ENCODE measurements at places on chromosomes 12 and 14.

DNA sequence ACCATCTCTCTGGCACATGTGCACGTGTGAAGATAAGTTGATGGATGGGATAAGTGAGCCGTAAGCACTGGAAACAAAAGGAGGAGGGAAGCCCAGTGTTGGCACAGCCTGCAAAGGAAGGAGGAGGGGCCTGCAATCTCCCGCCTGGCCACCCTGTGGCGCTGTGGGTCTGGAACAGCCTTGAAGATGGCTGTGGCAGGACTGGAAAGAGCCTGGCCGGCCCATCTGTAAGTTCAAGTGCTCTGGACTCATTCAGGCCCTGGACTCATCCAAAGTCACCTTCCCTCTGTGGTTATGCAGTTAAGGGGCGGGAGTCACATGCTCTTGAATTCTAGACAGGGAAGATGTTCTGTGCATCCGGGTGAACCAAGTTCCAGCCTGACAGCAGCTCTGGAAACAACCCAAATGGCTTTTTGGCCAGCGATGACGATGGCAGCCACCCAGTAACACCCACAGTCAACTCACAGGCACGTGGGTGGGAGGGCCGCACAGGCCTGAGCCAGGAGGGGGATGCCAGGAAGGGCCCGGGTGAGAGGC lies 50.4 kb downstream of the CHGA start:
- no peak for DNase-seq

GRCh38 chr14:94545131-94545841 lies 16.0 kb upstream of the SERPINA4 start:
- no peak for DNase-seq

- no peak for DNase-seq
These were observed 67.7 kb upstream of the ARHGAP5 start for GRCh38 chr14:32009221-32009975.

GRCh38 chr12:91594715-91595114 lies 412.1 kb upstream of the DCN start:
- no peak for DNase-seq

- DNase-seq, result no peak
These were observed 113.4 kb downstream of the LGMN start for GRCh38 chr14:92635031-92635430.

DNA sequence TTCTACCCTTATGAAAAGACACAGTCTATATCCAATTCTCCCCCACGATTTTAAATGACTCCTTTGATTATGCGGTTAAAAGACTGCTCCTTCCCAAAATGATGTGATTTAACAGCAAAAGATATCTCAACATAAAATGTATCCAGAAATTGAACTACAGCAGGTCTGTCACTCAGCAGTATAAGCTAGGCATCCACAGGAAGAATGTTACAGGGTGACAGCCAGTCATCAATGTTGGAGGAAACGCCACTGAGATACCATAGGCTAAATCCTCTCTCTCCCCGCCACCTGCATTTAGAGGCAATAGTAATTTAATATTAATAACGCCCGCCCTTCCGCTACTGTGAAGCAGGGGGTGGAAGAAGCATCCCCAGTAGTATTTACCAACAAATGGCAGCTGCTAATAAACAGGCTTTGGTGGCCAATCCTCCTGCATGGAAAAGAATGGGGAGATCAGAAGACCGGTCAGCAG lies 613 bp downstream of the RECQL start:
- no peak for DNase-seq

GRCh38 chr12:79956896-79957295 lies 22.0 kb upstream of the PPP1R12A start:
- DNase-seq, result no peak

- no peak for DNase-seq
These were observed 125.1 kb upstream of the GARIN6 start for GRCh38 chr12:99522456-99522855.

DNA sequence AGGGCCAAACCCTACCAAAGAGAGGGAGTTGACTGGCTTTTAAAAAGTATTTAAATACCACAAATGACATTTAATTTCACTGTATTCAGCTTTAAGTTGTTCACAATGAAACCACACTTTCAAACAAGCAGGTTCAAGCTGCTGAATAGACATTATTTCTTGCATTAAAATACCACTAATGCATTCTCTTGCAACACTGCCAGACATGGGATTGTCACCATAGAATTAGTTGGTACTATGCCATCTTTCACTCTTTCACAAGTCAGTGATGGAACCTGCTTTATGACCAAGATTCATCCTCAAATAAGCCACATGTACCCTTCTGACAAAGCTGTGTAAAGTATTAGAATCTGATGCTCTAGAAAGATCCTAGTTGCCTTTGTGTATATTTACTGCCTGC lies 239.4 kb downstream of the PAWR start:
- DNase-seq, result no peak

- DNase-seq, result no peak
These were observed 86.0 kb downstream of the AEBP2 start for GRCh38 chr12:19525274-19525673.

DNA sequence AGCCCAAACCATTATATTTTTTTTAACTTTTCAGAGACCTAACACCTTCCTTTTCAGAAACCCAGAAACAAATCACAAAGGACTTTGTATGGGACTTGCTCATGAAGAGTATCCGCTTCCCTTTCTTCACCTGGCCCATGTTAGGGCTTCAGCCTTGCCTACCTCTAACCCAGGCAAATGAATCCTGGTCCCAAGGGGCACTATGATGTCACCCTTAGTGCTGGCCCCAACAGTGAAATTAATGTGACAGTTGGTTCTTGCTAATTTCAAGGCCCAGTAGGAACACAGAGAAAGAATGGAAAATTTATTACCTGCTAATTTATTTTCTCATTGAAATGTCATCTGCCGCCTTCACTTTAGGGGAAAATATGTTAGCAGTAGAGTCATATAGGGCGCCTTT lies 179.8 kb upstream of the NRXN3 start:
- DNase-seq, result no peak

GRCh38 chr12:113788020-113788856 lies 177.9 kb downstream of the RBM19 start:
- no peak for DNase-seq

- no peak for DNase-seq
These were observed 122.7 kb upstream of the LMNTD1 start for GRCh38 chr12:25675808-25676207.

- no peak for DNase-seq
These were observed 31.9 kb downstream of the RDH12 start for GRCh38 chr14:67733616-67734015.

GRCh38 chr14:30768791-30769190 lies 105.6 kb upstream of the COCH start:
- DNase-seq, result no peak

GRCh38 chr12:3732901-3733300 lies 20.0 kb downstream of the CRACR2A start:
- no peak for DNase-seq

DNA sequence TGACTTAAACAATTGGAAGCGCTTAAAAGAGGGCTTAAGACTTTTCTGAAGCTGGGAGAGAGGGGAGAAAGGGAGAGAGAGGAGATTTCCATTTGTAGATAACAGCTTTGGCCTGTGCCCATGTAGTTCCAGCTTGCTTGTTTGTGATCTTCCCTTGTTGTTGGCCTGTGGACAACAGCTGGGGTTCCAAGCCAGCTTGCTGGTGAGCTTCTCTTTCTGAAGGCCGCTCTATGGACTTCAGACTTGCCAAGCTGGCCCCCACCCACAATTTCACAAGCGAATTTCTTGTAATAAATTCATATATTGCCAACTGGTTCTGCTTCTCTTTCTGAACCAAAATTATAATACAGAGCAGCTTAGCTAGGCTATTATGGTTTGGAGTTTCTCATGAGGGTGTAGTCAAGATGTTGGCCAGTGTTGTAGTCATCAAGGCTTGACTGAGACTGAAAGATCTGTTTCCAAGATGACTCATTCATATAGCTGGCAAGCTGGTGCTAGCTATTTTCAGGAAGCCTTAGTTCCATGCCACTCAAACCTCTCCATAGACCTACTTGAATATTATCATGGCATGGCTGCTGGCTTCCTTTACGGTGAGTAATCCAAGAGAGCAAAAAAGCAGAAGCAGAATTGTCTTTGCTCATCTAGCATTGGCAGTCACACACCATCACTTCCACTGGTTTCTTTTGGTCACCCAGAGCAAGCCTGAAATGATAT lies 89.4 kb downstream of the ATP23 start:
- DNase-seq, result no peak

DNA sequence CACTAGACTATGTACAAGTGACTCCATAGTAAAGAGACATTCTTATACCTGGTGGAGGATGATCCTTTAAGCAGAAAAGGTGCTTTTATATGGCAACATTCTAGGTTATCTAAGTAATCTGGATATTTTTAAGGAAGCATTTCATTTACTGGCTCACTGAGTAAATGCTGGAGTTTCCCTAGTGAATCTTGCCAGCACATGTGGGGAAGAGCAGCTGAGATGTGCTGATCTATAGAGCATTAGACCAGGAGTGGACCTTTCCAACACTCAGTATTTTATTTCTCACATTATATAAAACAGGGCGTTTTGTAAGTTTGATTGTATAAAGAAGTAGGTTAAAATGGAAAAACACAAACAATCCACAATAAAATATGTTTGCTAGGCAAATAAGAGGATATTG lies 478.5 kb downstream of the ATP23 start:
- no peak for DNase-seq

- DNase-seq, result no peak
These were observed 117.1 kb upstream of the FRMD6 start for GRCh38 chr14:51534610-51535011.

DNA sequence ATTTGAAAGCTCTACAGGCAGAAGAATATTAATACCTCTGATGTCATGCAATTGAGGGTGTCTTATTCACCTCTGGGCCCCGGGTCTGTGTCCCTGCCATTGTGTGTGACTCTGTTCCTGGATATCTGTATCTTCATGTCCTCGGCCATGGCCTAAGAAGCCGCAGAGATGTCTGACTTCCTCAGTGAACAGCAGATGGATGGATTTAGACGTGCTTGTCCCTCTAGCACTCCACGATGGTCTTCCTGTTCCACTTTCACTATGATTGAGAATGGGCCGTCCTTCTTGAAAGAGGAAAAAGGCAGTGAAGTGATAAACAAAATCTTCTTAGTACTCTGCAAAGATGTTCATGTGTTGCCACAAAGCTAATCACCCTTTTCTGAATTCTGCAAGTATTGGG lies 217.4 kb downstream of the SLC41A2 start:
- DNase-seq, result no peak

DNA sequence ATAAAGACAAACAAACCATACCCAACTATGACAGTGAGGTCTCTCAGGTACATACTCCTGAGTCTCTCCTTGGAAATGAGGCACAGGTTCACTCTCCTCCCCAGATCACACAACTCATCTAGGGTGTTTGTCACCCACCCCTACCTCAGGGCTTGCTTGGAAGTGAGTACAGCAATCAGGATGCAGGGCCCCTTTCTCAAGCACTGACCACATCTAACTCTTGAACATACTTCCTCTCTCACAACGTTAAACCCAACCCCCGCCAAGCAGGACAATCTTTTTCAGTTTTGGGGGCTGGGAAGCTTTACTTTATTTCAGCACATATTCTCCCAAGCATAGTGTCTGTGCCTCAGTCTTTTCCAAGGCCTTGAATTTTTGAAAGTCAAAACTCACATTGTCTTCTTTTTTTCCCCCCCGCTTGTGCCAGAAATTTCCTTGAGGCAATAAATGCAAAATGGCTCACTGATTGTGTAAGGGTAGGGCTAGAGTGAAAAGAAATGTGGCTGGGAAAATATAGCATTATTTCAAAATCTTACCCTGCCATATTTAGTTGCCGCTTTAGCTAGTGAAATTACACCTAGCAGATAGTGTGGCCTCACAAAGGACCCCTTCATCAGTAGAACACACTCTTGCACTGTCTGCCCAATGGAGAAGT lies 2.4 kb upstream of the GPR65 start:
- DNase-seq, result no peak

- no peak for DNase-seq
These were observed 80.8 kb downstream of the MNAT1 start for GRCh38 chr14:60815371-60815770.

GRCh38 chr12:22491034-22491433 lies 53.3 kb downstream of the C2CD5 start:
- no peak for DNase-seq

DNA sequence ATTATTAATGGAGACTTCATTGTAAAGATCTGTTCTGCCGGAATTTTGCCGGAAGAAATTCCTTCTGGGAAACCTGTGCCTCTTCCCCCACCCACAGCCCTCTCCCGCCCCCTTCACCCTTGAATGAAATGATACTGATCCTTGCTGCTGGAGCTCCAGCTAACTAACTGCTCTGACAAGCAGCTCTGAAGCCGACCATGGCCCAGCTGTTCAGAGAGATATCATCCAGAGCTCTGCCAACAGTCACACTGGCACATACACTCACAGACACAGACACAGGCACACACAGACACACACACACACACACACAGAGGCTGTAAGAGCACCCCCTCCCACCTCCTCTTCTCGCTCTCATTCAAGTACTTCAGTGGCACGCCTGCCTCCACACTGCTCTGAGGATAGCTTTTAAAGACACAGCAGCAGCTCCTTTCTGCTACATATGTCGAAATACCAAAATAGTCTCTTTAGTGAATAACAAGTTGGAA lies 88.6 kb downstream of the R3HDM2 start:
- DNase-seq, result no peak

DNA sequence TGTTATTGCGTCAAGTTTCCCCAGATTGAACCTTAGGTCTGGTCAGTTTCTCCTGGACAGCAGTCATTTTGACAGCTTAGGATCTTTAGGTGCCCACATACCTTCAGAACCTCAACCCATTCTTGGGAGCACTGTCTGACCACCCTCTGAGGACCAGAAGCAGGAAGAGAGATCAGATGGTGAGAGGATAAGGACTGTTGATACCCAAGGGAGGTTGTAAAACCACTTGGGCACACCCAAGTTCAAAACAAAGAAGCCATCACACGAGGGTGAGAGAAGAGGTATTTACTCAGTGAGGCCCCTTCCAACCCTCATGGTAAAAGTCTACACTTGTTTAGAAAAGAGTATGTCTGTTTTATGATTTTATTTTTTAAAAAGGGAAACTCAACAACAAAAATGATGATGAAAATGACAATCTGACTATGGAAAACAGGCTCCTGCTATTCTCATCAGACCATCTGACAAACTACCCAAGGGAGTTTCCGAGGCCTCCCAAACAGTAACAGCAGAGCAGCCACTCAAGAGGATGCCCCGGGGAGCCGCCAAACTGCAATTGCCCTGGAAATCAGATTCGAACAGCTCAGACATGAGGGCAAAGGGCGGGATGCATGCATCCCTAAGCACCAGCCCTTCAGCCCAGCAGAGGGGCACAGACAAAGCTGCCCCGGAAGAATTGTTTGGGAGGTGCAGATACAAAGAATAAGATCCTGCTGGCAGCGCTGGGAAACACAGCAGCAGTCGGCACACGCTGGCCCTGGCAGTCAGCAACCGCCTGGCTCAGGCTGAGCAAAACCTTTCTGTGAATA lies 162.6 kb upstream of the PLEKHG7 start:
- no peak for DNase-seq

DNA sequence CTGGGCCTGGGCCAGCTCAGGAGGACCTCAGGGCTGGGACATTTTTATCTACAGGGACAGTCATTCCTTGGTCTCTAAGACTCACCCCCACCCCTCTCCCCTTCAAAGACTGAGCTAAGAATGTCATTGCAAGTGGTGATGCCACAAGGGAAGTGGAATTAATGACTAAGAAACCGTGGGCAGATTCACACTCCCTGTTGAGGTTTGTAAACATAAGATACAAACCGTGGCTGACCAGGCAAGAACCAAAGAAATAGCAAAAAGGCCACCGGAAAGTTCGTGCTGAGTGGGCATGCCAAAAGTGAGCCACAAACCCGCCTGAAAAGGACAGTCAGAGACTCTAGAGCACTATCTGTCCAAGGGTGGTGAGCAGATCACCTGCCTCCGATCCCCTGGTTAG lies 25.7 kb downstream of the NUAK1 start:
- DNase-seq, result no peak

All from naive thymus-derived CD4-positive, alpha-beta T cell (primary cell).